Renal cortical epithelial cell (primary cell): ENCODE measurements at places on chromosomes 11 and 22.

- DNase-seq = peak; percentile 90
Measured at GRCh38 chr11:64856382-64857227, 12.2 kb upstream of the CDC42BPG start.

GRCh38 chr11:88501541-88501940 is 164.0 kb upstream of the CTSC start:
- DNase-seq = no peak

DNA sequence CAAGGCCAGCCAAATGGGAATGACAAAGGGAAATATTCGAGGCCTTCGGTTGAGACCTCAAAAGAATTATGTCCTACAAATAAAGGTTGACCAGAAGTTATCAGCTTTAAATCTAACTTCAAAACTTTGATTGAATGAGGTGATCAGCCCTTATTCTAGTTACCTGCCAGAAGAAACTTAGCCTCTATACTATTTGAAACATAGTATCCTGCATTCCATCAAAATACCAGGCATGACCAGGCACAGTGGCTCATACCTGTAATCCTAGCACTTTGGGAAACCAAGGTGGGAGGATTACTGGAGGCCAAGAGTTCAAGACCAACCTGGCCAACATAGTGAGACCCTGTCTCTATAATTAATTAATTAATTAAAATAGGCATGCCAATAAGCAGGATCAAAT is 44.3 kb upstream of the ADORA2A start:
- DNase-seq = no peak

DNA sequence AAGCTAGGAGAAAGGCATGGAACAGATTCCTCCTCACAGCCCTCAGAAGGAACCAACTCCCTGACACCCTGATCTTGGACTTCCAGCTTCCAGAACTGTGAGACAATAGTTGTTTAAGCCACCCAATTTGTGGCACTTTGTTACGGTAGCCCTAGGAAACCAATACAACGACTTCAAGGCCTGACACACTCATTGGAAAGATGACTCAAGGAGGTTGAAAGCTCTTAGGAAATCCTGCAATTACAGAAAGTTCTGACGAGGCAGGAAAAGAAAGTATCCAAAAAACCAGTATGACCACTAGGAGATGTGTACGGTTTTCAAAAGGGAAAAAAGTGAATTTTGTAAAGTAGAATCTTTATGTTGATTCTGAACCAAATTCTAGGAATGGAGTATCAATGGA is 161.4 kb downstream of the SWAP70 start:
- DNase-seq = no peak

GRCh38 chr11:105392556-105392955 is 217.3 kb upstream of the GRIA4 start:
- DNase-seq = peak; percentile 18

DNA sequence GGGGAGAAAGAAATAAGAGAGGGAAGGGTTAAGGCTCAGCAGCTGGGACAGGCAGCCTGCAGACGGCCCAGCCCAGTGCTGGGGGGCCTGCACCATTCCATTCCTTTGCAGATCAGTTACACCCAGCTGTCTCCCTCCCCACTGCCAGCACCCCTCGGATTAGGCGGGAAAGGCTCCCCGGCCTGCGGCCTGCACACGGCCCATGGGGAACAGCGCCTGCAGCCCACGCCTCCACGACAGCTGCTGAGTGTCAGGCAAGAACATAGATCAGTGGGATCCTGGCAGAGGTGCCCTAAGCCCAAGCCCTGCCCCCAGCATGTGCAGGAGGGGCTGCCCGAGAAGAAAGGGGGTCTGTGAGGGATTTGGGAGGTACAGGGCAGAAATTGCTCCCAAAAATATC is 65.8 kb upstream of the MYOD1 start:
- DNase-seq = no peak

- no peak for DNase-seq
Measured at GRCh38 chr22:42328130-42328783, 57.8 kb upstream of the TCF20 start.

- DNase-seq = no peak
Measured at GRCh38 chr11:120168960-120169681, 31.2 kb upstream of the TRIM29 start.

DNA sequence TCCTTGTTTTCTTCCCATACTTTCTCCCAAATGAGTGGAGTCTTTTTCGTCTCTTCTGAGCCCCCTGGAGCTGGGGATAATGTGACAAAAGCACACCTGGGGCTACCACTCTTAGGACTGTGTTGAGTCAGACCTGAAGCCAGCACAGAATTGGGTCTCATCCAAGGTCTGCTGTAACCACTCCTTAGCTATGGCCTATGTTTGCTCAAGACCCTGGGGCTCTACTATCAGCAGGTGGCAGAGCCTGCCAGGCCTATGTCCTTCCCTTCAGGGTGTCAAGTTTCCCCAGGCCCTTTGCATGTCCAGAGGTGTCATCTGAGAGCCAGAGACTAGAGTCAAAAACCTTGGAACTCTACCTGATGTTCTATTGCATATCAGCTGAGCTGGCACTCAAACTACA is 335.7 kb downstream of the DDX10 start:
- DNase-seq = no peak

DNA sequence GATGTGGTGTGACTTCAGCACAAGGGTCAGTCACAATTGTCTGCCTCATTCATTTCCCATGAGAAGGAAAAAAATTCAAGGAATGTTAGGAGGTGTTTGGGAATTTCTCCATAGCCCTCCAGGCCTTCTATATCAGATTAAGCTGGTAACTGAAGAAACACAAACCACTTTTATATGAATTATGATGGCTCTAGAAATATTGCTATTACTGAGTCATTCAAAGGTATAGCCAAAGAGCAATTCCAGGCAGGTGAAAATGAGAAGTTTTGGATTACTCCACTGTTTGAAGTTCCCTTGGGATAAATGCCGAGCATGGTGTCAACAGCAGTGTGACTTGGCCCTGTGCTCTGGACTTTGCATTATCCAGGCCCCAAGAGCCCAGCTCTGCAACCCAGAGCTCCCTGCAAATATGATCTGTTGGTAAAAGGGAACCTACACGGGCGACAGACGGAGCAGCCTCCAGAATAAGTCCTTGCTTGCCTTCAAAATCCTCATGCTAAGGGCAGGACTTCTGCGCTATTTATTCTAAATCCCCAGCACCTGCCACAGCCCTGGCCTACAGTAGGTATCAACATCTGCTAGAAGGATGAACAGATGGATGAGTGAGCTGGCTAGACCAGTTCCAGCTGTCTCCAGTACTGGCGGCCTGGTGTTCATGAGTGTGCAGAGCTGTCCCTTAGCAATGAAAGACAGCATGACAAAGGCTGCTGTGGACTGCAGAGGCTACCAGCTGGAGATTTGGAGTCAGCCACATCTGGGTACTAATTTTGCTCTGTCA is 67.5 kb upstream of the ZBED5 start:
- peak; percentile 13 for DNase-seq

DNA sequence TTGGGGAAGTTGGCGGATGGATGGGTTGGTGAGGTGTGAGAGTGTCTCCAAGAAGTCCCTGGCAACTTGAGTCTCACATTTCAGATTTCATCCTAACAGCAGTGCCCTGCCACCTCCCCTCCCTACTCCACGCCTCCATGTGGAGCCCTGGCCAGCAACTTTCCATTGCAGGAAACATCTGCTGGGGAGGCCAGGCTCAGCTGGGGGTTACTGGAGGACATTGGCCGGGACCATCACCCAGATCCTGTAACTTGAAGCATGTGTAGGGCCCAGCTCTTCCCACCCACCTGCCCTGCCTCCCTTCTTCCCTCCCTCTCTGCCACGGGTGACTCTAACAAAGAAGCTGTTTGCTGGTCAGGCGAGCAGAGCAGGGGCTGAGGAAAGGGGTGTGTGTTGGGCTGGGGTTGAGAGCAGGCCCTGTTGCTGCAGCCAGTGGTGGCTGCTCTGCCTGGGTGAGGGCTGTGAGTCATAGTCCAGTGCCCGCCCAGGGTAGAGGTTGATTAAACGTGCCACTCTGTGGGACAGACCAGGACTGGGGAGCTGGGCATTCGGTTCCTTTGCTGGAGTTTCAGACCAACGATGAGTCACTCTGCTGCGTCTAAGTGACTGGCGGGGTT is 64.0 kb downstream of the SCN3B start:
- peak; percentile 79 for DNase-seq

- no peak for DNase-seq
Measured at GRCh38 chr11:3121931-3122774, 43.0 kb downstream of the OSBPL5 start.

GRCh38 chr11:119540370-119541125 is 117.6 kb upstream of the THY1 start:
- DNase-seq = no peak

DNA sequence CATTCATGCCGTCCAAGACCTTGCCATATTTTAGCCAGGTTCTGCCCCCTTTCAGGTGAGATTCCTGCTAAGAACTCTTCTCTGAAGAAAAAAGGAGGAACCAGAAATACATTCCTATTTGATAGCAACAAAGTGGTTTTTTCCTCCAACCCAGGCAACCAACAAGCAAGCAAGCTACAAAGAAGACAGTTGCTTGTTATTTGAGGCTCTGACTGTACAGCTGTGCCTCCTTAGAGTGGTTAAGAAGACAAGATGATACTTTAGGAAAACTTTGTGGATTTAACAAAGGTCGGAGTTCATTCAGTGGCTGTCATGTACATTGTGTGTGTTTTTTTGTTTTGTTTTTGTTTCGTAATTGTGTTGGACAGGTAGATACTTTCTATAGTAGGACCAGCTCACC is 21.7 kb downstream of the TEAD1 start:
- no peak for DNase-seq

- DNase-seq = no peak
Measured at GRCh38 chr11:112042961-112043304, 17.7 kb downstream of the DLAT start.

DNA sequence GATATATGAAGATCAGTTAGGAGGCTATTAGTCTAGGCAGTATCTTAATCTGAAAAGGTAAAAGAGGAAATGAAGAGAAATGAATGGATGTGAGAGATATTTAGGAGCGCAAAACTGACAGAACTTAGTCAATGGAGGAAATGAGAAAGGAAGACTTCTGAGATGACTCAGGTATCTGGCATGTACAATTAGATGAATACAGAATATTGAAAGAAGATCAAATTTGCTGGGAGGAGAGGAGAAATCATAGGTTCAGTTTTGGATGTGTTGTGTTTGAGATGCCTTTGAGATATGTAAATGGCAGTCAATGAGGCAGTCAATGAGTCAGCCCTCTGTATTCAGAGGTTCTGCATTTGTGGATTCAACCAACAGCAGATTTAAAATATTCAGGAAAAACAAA is 42.9 kb upstream of the GAB2 start:
- peak; percentile 4 for DNase-seq

GRCh38 chr22:22700631-22701030 is 56.2 kb downstream of the GGTLC2 start:
- no peak for DNase-seq

DNA sequence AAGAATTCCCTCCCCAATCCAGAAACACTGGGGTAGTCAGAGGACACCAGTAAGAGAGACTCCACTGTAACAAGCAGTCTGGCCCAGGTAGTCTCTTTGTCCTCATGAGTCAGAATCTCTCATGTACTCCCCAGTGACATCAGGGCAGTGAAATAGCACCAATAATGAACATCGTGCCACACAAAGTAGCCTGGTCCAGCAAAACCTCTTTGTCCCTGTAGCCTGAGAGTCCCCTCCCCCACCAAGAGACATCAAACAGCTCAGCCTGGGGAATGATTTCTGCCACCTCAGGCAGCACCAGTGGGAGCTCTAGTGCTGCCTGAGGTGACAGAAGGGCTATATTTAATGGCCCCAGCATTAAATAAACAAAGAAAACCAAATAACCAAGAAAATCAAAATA is 88.1 kb downstream of the SBF2 start:
- peak; percentile 21 for DNase-seq

DNA sequence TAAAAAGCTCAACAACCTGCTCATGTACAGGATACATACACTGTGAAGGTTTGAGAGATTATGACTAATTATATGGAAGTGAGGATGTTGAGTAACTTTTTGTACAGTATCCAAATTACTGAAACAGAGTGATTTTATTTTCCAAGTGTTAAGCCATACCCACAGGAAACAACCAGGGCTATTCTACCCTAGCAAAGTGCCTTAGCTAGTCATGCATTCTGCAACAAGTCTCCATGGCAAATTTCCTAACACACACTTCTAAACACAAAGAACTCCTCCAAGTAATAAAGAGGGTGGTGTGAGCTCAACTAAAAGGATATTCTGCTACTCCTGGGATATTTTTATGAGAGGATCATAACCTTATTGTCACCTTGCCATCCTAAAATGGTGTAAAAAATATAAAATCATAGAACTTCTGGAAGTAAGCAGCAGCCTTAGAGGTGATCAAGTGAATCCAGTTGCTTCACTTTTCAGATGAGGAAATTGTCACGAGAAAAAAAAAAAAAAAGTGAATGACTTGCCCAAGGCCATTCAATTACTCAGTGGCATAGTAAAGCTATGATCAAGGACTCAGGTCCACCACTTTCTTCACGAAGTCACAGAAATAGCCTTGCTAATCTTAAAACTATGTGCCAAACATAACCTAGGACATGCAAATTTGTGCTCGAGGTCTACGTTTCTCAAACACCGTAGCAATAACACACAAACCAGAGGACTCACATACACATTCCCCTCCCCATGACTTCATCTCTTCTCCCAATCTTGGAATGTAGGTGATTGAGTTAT is 4.2 kb downstream of the LGR4 start:
- DNase-seq = peak; percentile 99
